ENCODE measurements at places on chromosomes 4 and X.
A peak's percentile ranks its signal among the peaks of the same experiment; 100 is the strongest.

DNA sequence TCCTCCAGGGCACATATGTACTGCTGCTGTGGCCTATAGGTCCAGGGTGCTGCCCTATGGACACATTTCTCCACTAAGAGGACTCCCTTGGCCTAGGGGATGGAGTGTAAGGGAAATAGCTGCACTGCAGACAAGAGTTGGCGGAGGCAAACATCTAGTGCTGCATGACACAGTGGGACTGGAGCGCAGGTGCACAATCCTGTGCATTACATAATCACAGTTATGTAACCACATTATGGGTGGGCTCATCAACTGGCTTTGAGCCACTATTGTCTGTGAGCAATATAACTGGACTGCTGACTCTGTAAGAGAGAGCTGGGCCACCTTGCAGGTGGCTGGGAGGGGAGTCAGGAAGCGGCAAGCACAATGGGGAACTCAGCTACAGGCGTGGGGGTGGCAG, 3.2 kb upstream of the TIGD2 start:
- DNase-seq = no peak

- DNase-seq = no peak
Observed at GRCh38 chrX:134886002-134886596, 104.7 kb upstream of the SMIM10 start.

GRCh38 chrX:120514236-120514635, 45.1 kb upstream of the LAMP2 start:
- DNase-seq = peak; percentile 42

DNA sequence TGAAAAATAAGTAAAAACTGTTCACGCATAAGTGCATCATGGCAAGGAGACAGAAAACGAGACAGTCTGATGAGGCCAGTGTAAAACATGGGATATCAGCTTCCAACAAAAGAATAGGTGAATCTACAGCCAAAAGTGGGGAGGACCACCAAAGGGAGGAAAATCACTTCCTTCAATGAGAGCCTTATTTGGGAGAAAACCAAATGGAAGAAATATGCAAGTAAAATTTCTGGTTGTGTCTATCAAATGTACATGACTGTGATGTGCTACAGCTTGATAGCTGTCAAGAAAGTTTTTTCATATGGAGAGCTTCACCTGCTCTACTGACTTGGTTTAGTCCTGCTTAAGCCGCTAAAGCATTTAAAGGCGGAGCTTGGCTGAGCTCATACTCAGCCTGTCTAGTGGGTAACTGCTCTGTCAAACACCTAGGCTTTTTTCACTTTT, 66.2 kb downstream of the MAGEA1 start:
- peak; percentile 44 for DNase-seq

DNA sequence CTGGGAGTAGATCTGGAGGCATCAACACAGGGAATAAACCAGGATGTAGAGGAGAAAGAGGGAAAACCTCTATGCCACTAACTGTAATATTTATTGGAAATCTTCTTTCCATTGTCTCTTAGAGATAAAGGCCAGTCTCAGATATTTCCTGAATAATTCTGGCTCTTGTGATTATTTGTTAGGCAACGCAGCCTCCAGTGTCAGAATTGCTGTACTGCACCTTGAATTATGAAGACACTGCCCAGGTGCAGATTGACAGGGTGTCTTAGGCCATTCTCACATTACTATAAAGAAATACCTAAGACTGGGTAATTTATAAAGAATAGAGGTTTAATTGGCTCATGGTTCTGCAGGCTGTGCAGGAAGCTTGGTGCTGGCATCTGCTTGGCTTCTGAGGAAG, 100.7 kb upstream of the ZDHHC15 start:
- DNase-seq = no peak

GRCh38 chr4:147581606-147582350, 35.4 kb upstream of the TMEM184C start:
- no peak for DNase-seq

GRCh38 chr4:169485791-169486742, 126.3 kb downstream of the NEK1 start:
- peak; percentile 54 for DNase-seq

DNA sequence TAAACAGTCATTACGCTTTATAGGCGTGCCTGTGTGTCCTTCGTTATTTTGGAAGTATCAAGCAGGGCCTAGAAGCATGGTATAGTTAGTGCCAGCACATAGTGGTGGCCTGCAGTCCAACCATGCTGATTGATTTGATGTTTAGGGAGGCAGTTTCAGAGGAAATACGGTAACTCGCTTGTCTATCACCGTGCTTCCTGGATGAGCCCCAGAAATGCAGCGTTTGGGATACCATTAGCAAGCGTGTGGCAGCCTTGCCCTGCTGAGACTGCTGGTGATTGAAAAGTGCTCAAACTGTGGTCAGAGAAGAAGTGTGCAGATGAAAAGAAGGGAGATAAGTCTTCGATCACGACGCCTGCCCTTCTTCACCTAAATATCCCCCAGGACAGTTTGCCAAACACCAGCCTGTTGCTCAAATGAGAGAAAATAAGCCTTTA, 158.4 kb downstream of the CHIC2 start:
- peak; percentile 52 for DNase-seq

- DNase-seq = no peak
Observed at GRCh38 chrX:10086676-10087075, 70.1 kb upstream of the CLCN4 start.

- no peak for DNase-seq
Observed at GRCh38 chr4:26218677-26219605, 101.9 kb upstream of the RBPJ start.

DNA sequence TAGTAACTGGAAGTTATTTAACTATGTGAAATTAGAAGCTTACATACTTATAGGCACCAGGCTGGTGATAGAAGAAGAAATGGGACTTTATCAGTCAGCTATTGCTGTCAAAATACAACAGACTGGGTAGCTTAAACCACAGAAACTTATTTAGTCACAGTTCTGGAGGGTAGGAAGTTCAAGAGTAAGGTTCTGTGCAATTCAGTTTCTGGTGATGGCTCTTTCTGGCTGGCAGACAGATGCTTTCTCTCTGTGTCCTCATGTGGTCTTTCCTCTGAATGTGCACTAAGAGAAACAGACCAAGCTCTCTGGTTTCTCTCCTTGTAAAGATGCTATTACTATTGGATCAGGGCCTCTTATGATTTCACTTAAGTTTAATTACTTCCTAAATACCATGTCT, 92.1 kb upstream of the ANKRD50 start:
- DNase-seq = no peak

GRCh38 chr4:152039691-152040090, 278.9 kb upstream of the GATB start:
- no peak for DNase-seq

DNA sequence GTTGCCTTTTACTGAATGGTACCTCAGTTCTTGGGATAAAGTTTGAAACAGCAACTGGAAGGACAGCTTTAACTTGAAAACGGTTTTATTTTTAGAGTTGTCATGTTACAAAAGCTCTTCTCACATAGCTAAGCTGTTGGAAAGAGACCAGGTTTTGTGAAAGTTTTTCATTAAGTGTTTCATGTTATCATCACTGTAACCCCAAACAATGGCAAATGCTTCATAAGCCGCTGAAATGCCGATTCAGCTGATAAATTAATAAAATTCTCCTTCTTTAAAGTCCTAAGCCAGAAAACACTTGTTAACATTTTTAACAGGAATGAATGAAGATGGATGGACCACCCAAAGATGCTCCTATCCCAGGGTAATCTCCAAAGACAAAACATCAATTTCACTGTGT, 76.1 kb upstream of the IRF2 start:
- no peak for DNase-seq

DNA sequence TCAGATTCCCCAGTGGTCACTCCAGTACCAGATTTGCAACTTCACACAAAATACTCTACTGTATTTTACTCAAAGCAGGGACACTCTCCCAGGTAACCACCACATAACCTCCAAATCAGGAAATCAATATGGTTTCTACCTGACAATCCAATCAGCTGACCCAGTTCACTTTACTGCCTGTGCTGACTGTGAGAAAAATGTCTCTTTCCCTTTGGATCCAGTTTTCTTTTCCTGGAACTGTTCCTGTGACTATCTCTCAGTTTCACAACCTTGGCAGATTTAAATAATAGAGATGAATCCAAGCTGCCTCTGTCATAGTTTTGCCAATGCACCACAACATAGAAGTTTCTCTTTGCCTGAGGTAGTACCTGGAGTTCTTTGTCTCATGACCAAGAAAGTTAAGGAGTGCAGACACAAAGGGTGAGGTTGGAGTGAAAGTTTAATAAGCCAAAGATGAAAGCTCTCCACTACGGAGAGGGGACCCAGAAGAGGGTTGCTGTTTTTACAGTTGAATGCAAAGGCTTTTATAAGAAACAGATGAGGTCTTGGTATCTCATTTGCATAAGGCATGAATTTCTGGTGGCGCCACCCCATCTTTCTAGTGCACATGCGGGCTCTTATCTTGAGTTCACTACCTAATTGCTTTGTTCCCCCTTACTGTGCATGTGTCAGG, 29.7 kb upstream of the IL9R start:
- DNase-seq = no peak

- DNase-seq = peak; percentile 50
Observed at GRCh38 chrX:72003811-72004750, 93.4 kb downstream of the NHSL2 start.

GRCh38 chrX:129737916-129738315, 863 bp upstream of the XPNPEP2 start:
- DNase-seq = no peak

DNA sequence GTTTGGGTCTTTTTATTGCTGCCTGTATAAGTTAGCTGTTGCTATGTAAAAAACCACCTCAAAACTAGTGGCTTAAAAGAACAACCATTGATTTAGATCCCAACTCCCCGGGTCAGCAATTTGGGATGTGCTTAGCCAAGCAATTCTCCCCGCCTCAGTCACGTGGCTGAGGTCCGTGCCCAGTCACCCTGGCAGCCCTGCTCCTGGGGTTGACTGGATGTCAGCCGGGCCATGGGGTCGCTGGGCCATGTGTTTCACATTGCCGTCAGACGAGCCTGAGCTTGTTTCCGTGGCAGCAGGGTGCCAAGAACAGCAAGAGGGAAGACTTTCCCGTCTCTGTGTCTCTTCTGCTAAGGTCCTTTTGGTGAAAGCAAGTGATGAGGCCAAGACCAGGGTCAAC, 345.7 kb upstream of the FAT1 start:
- DNase-seq = no peak

DNA sequence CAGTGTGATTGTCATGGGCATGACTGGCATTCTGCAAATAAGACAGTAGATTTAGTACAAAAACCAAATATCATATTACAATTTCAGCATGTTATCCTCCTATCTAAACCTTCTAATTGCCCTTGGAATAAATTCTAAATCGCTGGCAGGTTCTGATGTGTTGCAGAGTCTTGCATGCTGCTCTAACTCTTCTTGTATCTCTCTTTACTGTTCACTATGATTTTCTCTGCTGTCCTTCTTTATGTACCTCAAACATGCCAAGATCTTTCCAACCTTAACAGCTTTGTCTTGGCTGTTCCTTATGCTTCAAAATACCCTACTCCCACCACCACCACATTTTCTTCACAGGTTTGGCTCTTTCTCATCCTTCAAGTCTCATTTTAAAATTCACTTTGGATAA, 43.0 kb upstream of the KCNIP4 start:
- DNase-seq = no peak

GRCh38 chrX:107825698-107826237, at the start of gene MID2:
Gene MID2, plus strand, starts transcription at chrX:107825866. Its CDS starts 561 bp downstream, at chrX:107826427.
- DNase-seq = peak; percentile 48

- no peak for DNase-seq
Observed at GRCh38 chr4:121980643-121981042, 28.8 kb upstream of the TRPC3 start.

DNA sequence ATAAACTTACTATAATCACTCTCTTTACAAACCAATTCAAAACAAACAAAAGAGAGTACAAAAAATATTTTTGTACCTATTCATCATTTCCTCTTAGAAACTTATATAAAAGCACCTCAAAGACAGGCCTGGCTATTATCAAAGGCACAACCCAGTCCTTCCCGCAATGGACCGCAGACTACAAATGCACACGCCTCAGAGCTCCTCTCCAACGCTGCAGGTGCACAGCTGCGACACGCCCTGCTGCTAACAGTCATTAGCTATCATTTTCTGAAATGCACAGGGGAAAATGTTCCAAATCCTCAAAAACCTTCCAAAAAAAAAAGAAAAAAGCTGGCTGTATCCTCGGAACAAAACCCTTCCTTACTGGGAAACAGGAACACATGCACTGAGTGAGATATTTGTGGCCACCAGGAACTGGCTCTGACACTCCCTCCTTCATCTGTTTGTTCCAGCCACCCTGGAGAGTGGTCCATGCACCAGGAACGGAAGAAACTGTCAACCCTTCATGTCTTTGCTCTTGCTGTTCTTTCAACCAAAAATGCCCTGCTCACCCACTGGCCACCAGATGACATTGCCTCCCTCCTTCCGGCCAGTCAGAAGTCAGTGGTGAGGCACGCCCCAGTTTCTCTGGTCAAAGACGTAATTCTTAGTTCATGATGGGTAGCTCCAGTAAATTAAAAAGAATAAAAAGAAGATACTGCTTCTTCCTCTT, 16.7 kb downstream of the IRF2 start:
- no peak for DNase-seq

GRCh38 chr4:3285558-3286334, 7.1 kb upstream of the RGS12 start:
- DNase-seq = no peak

All from HAP-1 (cell line).